ENCODE measurements at places on chromosomes 4 and X.
A peak's percentile ranks its signal among the peaks of the same experiment; 100 is the strongest.

DNA sequence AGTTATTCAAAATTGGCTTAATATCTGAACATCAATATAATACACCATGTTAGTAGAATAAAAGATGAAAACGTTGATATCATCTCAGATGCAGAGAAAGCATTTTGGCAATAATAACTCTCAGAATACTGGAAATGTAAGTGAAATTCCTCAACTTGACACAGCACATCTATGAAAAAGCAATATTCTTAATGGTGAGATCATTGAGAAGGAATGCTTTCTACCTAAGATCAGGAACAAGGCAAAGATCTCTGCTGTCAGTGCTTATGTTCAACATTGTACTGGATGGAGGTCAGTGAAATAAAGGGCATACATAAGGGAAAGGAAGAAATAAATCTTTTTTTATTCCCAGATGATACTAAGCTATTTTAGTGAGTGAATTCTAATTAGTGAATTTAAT lies 40.6 kb downstream of the MRPL1 start:
- no peak for DNase-seq

GRCh38 chr4:168919706-168920324 lies 90.2 kb downstream of the CBR4 start:
- no peak for DNase-seq

DNA sequence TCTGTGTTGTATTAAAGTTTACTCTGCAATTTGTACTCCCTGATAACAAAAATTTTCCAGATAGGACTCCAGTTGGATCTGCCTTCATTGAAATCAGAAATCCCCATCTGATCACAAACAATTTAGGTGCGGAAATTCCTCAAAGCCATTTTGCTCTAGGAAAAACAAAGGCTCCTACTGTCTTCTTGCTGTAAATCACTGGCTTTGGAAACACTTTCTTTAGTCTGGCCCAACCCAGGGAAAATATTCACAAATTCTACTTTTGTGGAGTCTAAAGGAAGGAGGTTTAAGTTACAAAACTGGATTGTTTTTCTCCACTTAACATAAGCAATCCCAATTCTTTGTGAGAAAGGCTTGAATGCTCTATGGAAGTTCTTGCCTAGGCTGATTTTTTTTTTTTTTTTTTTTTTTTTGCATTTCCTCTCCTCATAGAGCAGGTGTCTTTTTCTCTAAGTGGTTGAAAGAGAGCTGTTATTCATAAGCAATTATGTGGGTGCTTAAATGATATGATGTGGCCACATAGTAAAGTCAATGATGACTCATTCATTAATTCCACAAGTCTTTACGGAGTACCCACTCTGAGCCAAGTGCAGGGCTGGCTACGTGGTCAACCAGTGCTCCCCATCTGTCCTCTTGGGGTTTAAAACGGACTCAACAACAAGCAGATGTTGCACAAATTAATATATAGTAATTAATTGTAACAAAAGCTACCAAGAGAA lies 261.4 kb downstream of the LDB2 start:
- no peak for DNase-seq

GRCh38 chr4:180695851-180696250 lies 1547.4 kb upstream of the TENM3 start:
- DNase-seq = no peak

GRCh38 chr4:646460-646859 lies 21.1 kb downstream of the PDE6B start:
- peak; percentile 25 for DNase-seq

DNA sequence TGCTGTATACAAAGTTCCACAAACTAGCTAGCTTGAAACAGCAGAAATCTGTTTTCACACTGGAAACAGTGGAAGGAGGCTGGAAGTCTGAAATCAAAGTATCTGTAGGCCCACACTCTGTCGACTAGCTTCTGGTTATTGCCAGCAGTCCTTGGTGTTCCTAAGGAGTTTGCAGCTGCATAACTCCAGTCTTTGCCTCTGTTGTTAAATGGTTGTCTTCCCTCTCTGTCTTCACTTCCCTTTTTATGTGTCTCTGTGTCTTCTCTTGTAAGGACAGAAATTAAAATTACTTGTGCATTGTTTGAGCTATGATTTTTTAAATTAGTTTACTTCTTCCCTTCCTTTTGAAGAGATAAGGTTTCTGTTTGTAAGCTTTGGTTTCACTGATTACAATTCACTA lies 8.2 kb downstream of the MTHFD2L start:
- DNase-seq = no peak

- no peak for DNase-seq
These were observed 31.2 kb downstream of the PJA1 start for GRCh38 chrX:69133921-69134542.

DNA sequence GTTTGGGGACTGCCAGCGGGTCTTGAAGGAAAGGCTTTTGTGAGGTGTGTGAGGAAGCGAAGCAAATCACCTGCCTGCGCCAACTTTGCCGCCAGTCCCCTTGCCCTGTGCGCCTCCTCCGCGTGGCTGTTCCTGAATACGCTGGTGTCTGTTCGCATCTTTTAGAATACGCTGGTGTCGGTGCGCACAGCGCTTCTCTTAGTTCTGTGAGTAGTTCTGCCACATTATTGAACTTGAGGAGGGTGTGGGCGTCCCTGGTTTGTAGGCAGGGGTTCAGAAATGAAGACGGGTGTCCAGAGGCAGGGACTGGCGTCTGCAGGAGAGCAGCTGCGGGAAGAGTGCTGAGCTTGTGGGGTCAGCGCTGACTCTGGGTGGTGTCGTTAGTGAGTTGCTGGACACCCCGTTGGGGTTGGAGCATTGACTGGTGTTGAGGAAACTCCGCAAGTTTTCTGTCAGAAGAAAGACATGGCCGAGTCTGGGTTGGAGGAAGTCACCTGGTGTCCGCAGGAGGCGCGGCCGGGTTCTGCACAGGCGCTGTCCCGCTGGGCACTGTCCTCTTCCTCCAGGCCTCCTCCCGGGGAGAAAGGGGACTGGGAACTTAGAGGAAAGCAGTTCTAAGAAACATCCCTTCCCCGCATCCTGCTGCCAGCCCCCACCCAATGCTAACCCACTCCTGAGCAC lies 930 bp downstream of the ZNF718 start:
- no peak for DNase-seq

GRCh38 chrX:71911731-71912050 lies 1.0 kb downstream of the NHSL2 start:
- DNase-seq = peak; percentile 34

GRCh38 chrX:132118358-132118757 lies 9.5 kb downstream of the FRMD7 start:
- no peak for DNase-seq

Measured in left hindlimb (tissue), 1 donor.